ENCODE measurements at places on chromosomes 4 and X.

GRCh38 chr4:112523764-112524505 lies 8.0 kb upstream of the NEUROG2 start:
- peak; percentile 72 for DNase-seq

DNA sequence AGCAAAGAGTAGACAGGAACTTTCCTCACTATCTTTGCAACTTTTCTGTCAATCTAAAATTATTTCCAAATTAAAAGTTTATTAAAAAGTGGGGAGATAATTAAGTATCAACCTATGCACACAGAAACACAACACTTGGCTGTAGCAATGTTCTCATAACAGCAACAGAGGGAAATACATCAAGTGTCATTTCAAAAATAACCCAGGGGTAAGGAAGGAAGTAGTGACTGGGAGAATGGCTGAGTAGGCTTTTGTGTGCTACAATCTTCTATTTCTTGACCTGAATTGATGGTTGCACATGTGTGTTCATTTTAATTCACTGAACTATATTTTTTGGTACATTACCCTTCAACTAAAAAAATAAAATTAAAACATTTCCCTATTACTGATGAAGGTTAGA lies 67.5 kb downstream of the ABCG2 start:
- DNase-seq, result no peak

DNA sequence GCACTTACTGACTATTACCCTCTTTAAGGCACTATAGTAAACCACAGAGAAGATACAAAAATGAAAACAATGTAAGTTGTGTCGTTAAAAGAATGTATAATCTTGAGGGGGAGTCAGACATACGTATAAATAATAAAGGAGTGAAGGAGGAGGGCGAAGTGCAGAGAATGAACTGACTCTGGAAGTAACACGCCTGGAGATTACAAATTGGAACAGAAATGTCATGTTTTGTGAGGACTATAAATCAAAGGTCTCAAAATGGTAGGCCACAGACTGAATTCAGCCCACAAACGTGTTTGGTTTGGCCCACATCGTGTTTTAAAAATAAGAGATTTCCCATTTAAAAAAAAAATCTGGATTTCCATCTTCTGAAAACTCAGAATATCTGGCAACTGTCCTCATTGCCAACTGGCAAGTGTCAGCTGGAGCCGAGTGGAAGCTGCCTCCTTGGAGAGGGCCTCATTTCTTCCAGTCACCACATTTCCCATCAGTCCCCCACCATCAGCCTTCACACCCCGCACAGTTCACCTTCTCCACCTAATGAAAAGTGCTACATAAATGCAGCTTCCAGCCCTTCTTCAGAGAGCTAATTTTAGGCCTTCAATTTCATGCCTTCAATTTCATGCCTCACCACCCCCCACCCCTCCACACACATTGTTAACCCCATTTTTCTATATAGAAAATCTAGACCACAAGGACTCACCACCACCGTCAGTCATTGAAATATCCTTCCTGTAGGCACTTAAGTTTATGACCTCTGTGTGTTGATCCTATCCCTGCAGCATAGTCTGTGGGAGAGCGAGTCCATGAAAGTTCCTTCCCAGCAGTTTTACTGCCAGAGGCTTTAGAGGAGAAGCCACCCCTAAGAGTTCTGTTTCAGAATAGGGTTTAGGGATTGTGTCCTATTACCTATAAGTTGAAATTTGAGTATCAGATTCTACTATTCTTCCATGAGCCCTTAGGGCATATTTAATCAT lies 32.0 kb upstream of the COL25A1 start:
- no peak for DNase-seq

DNA sequence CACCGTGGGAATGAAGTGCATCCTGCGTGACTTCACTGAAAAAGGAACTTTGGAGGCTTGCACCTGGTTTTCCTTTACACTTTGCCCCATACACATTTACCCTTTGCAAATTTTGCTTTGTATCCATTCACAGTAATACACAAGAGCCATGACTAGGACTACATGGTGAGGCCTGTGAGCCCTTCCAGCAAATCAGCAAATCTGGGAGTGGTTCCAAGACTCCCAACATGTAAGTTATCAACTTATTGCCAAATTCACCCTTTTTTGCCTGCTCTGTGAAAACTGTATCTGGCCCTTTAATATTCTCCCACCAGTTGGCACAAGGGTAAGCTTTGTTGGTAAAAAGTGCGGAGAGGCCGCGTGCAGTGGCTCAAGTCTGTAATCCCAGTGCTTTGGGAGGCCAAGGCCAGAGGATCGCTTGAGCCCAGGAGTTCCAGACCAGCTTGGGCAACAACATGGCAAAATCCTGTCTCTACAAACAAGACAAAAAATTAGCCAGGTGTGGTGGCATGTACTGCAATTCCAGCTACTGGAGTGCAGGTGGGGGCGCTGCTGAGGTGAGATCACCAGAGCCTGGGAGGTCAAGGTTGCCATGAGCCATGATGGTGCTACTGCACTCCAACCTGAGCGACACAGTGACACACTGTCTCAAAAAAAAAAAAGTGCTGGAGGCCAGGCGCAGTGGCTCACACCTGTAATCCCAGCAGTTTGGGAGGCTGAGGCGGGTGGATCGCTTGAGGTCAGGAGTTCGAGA lies 5.0 kb downstream of the PRMT9 start:
- peak; percentile 27 for DNase-seq

DNA sequence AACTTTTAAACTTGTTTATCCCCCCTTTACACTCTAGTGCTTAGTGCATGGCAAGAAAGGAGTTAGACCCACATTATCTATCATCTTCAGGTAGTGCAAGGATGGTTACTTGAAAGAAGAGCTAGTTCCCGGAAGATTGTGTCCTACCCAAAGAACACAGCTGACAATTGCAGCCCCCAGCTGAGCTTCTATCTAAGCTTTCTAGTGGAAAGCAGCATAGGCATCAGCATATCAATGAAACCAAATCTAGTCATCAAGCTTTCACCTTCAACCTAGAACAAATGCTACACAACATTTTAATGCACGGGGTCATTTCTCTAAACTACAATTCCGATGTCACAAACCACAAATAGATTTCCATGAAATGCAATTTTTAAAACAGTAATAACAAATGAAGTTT lies 88.9 kb upstream of the TFDP3 start:
- no peak for DNase-seq

GRCh38 chr4:3322059-3322550 lies 29.3 kb downstream of the RGS12 start:
- DNase-seq, result no peak

GRCh38 chr4:82988323-82988832 lies 22.2 kb downstream of the LIN54 start:
- no peak for DNase-seq

DNA sequence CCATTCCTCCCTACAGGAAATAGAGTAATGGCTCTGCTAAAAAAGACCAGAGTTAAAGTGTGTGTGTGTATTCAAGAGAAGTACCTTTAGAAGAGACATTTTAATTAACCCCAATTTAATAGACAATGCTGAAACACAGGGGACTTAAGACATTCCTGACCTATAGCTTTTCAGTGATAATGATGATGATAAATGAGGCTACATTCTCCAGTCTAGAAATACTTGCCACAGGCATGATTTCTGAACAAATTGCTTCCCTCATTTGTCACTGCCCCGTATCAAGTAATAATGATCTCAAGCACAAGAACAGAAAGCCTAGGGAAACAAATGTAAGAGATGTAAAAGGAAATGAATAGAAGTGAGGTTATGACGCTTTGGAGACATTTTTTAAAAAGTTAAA lies 117.1 kb downstream of the UNC5C start:
- no peak for DNase-seq

Data from GM12864 (cell line).